ENCODE measurements at places on chromosomes 7 and 10. TPM values are rescaled to one million over a fixed set of nuclear protein-coding genes. Genes with fewer than 3 reads are reported as not detected.

The IFIT2 gene
- 2.2 TPM for total RNA-seq

The MUC12 gene
- total RNA-seq = not detected

The ARMH3 gene
- 13.1 TPM for total RNA-seq

The KIAA1217 gene
- 3.4 TPM for total RNA-seq

The PNLIPRP3 gene
- not detected for total RNA-seq

The KAZALD1 gene
- 8.1 TPM for total RNA-seq

The ABCB4 gene
- total RNA-seq = not detected

The LAMB1 gene
- total RNA-seq = 117 TPM

The FBXL13 gene
- 0.36 TPM for total RNA-seq

The CCDC172 gene
- not detected for total RNA-seq

The NPY4R gene
- 0.83 TPM for total RNA-seq

The C10orf105 gene
- under 0.01 TPM for total RNA-seq

The CPA4 gene
- total RNA-seq = 365 TPM

The GDF2 gene
- not detected for total RNA-seq

The CPN1 gene
- total RNA-seq = not detected

The TFEC gene
- 0.28 TPM for total RNA-seq

The DPP6 gene
- not detected for total RNA-seq

The MAGI2 gene
- 27.2 TPM for total RNA-seq

The LRMDA gene
- total RNA-seq = not detected

GRCh38 chr7:116862951-116863670 is 724 bp downstream of the CAPZA2 start:
- DNase-seq = peak; percentile 21

GRCh38 chr10:69080226-69080625 is 7.7 kb upstream of the SRGN start:
- no peak for DNase-seq

DNA sequence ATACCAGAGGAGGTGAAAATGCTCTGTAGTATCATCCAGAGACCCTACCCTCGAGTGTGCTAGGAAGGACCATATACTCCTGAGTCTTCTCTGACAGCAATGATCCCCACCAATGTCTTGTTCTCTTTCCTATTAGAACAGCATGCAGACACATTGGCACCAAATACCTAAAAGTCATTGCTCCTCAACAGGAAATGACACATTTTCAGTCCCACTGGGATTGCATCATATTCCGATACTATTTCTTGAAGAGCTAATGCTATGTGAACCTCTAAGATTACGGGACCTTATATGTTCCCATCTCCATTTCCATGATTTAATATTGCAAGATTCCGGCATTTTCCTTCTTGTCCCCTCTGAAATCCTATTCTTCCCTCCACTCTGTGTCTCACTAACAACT is 177.4 kb downstream of the NRP1 start:
- peak; percentile 68 for DNase-seq

DNA sequence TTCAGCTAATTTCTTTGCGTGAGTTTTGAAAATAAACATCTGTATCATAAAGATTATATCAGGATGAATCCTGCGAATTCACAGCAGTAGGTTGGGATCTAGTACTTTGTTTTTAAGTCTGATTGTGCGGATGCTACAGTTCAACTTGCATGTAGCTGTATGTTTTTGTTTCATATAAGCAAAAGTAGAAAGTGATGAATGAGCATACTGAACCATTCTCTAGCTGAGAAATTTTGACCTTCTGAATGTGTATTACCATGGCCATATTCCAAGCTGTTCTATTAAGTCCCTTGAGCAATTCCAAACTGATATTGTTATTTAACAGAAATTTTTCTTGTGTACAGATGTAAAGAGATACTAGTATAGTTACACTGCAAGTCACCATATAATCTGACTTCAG is 358.8 kb upstream of the MEOX2 start:
- DNase-seq = no peak

- no peak for DNase-seq
Observed at GRCh38 chr10:103733045-103733419, 122.3 kb downstream of the SH3PXD2A start.

- no peak for DNase-seq
Observed at GRCh38 chr7:88357294-88357693, 50.6 kb upstream of the STEAP4 start.

- DNase-seq = no peak
Observed at GRCh38 chr10:89164080-89164479, 43.0 kb downstream of the CH25H start.

- DNase-seq = peak; percentile 44
Observed at GRCh38 chr7:141073173-141073640, 657 bp upstream of the TMEM178B start.

GRCh38 chr7:94252124-94252523 is 142.6 kb upstream of the COL1A2 start:
- DNase-seq = no peak

DNA sequence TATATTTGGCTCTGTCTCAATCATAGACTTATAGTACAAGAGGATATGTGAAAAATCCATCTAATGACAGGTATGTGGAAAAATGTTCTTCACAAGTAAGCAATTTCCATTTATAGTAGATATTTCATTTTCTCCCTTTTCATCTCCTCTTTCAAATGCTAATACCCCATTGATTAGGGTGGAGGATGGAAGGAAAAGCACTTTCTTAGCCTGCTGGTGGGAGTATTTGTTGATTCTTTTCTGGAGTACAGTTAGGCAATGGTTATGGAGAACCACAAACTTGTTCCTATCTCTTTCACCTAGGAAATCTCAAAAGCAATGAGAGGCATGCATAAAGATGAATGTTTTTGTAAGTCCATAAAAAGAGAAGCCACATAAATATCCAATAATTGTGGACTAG is 108.0 kb upstream of the CREB5 start:
- DNase-seq = no peak

DNA sequence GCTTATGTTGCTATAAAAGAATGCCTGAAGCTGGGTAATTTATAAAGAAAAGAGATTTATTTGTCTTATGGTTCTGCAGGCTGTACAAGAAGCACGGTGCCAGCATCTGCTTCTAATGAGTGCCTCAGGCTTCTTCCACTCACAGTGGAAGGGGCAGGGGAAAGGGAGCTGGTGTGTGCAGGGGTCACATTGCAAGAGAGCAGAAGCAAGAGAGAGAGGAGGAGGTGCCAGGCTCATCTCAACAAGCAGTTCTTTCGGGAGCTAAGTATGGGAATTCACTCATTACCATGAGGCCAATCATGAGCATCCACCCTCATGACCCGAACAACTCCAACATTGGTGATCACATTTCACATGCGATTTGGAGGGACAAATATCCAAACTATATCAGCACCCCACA is 17.2 kb upstream of the SLK start:
- DNase-seq = no peak

DNA sequence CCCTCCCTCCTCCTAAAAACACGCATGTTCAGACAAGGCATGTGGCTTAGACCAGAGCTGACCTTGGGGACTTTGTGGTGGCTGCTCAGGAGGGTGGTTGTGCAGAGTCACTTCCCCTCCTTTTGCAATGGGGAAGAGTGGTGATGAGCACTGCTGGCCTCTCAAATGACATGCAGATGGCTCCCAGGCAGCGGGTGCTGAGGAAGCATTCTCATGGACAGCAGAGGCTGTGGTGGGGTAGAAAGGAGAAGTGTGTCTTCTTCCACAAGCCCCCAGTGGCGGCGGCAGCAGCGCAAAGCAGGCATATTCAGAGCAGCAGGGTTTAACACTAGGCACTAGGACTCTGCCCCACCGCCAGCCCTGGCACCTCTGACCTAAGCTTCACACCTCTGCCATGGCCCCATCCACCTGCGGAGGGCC is 105.9 kb upstream of the ANLN start:
- DNase-seq = no peak

GRCh38 chr10:27833792-27834191 is 88.2 kb upstream of the MKX start:
- DNase-seq = no peak

GRCh38 chr7:25968205-25968993 is 183.6 kb upstream of the NFE2L3 start:
- DNase-seq = no peak

DNA sequence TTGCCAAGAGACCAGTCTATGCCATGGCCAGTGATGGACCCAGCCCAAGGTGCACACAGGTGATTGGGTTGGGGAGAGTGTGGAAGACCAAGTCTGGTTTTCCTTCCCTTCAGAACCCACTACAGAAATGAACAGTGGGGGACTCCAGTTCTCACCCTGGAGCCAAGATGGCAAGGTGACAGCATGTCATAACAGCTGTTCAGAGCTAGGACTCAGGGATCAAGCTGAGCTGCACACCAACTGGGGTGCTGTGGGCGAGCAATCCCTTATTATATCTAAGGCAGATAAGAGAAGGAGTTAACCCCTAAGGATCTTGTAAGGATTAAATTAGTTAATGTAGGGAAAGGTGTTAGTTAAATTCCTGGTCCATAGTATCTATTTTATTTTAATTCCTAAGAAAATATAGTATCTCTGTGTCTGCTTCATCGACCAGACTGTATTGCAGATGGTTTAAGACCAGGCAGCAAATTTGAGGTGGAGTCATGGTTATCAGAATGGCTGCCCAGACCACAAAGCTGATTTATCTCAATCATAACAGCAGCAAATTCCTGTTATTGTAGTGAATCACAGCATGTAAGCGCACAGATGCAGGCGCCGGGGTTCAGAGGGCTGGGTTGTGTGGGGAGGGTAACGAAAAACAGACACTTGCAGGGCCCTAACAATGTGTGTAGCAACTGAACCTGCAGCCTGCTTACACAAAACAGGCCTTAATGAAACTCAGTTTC is 208.7 kb upstream of the ZNF32 start:
- DNase-seq = peak; percentile 95

- no peak for DNase-seq
Observed at GRCh38 chr7:97506728-97507127, 225.2 kb upstream of the TAC1 start.

DNA sequence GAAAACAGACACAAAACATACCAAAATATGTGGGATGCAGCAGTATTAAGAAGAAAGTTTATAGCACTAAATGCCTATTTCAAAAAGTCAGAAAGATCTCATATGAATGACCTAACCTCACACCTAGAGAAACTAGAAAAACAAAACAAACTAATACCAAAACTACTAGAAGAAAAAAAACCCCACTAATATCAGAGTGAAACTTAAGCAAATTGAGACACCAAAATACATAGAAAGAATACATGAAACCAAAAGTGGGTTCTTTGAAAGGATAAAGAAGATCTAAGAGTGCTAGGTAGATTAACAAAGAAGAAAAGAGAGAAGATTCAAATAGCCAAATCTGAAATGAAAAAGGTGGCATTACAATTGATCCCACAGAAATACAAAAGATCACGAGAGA is 494.1 kb downstream of the SH2D4B start:
- no peak for DNase-seq

GRCh38 chr10:97778452-97779302 is 6.9 kb upstream of the SFRP5 start:
- no peak for DNase-seq

DNA sequence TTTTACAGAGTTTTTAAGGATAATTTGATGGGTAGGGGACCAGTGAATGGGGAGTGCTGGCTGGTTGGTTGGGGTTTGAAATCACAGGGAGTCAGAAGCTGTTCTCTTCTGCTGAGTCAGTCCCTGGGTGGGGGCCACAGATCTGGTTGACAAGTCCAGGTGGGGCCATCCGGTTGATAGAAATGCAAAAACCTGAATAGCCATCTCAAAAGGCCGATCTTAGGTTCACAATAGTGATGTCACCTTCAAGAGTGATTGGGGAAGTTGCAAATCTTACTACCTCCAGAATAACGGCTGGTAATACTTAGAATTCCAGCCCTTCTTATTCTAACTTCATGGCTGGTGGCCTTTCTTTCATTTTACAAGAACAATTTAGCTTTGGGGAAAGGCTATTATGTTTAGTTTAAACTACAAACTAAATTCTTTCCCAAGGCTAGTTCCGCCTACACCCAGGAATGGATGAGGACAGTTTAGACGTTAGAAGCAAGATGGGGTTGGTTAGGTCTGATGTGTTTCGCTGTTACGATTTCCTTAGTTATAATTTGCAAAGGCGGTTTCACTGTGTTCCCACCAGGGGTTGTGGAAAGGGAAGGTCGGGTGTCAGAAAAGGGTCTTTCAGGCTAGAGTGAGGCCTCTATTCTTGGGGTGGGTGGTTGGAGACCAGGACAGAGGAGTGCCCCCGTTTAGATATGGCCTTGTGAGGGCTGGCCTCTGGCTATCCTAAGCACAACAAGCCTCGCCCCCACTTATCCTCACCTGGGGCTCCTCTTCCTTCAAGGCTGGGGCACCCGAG is 27.4 kb downstream of the IFT22 start:
- no peak for DNase-seq

DNA sequence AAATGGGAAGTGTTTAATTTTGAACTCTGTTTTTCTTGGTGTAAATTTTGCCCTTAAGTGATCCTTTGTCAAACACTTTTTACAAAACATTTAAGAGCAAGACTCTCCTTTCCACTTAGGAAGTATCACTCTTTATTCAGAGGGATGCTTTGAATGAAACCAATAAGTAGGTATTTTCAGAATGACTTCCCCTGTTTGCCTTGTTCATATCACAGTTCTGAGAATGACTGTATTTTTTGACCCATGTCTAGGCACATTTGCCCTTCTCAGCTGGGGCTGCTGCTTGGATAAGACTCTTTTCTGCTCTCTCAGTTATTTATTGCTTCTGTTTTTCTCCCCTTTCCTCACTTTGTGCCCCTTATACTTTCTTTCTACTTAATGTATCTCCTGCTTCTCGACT is 98.2 kb downstream of the CCNY start:
- no peak for DNase-seq

- DNase-seq = no peak
Observed at GRCh38 chr10:22158426-22158825, 59.4 kb downstream of the EBLN1 start.

- no peak for DNase-seq
Observed at GRCh38 chr10:77121829-77122228, 515.8 kb downstream of the KCNMA1 start.

- no peak for DNase-seq
Observed at GRCh38 chr10:125156196-125156595, 4.2 kb downstream of the CTBP2 start.

GRCh38 chr10:10626734-10627133 is 390.9 kb upstream of the CELF2 start:
- DNase-seq = no peak

DNA sequence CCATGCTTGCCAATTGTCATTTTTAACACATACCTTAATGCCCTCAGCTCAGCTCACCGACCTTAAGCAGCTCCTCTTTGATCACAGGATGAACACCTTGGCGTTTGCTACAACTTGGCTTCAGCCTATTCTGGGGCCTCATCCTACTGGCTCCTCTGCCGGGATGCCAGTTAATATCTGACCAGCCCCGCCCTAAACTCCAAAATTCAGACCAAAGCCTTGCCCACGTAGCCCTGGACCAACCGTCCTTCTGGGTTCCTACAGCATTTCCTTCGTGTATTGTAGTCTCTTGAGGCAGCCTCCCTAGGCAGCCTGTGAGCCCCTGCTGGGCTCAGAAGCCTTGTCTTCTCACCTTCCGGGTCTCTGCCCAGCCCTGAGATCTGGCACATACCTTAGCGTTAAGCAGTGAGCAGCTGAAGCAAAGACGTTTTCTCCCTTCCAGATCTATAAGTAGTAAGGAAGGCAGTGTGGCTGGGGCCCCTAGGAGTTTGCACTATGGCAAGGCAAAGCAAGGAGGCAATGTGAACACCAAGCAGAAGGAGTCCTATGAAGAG is 836 bp downstream of the ENO4 start:
- DNase-seq = no peak

GRCh38 chr10:6542999-6543430 is 37.1 kb downstream of the PRKCQ start:
- DNase-seq = no peak
